GM12892 (cell line): ENCODE measurements at places on chromosomes 1 and 21.
A peak's percentile ranks its signal among the peaks of the same experiment; 100 is the strongest.

GRCh38 chr1:199129247-199129646, 490.4 kb downstream of the PTPRC start:
- no peak for DNase-seq

GRCh38 chr1:67973051-67973450, 77.4 kb downstream of the DIRAS3 start:
- no peak for DNase-seq

- DNase-seq = no peak
These were observed 19.7 kb upstream of the SELE start for GRCh38 chr1:169753549-169753948.

GRCh38 chr1:67673468-67674201, 11.4 kb upstream of the GADD45A start:
- no peak for DNase-seq

GRCh38 chr1:193473932-193474331, 287.5 kb upstream of the B3GALT2 start:
- DNase-seq = no peak

- DNase-seq = peak; percentile 36
These were observed 7.7 kb downstream of the ENSA start for GRCh38 chr1:150621497-150622302.

- no peak for DNase-seq
These were observed 15.2 kb downstream of the EXTL2 start for GRCh38 chr1:100879422-100879821.

- no peak for DNase-seq
These were observed at the start of gene AJAP1 for GRCh38 chr1:4653796-4654725. Gene AJAP1 (plus strand): TSS chr1:4654609. CDS start chr1:4655426, 817 bp downstream.

DNA sequence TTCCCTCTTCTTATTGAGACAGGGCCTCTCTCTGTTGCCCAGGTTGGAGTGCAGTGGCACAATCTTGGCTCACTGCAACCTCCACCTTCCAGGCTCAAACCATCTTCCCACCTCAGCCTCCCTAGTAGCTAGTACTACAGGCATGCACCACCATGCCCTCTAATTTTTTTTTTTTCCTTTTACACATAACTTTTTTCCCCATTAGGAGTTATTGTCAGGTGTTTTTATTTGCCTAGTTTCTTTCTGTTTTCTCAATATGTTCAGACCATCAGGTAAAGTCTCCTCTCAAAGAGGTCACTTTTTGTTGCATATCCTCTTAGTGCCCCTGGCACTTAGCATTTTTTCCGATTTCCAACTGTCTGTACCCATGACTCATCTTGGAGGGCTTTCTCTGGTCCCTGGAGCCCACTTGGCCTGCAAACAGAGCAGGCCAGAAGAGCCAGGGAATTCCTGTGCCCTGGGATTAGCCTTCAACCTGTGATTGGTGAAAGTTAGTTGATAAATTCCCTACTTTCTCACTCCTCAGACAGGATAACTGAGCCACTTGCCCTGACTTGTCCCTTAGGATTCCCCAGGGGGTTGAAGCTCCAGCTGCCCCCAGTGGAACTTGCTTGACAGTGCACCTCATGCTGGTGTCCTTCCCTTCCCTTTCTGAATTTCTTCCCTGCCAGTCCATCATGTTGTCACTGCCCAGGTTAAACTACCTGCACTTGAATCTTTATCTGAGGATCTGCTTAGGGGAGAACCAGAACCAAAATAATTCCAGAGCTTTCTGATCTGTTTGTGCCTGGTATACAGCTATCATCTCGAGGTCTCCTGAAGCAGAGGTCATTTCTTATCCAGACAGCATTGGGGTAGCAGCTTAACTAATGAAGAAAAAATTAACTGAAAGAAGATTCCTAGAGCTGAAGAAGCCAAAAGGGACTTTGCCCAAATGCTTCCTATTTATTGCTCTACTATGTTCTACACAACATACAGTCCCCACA, 2.4 kb downstream of the NTPCR start:
- DNase-seq = no peak

- no peak for DNase-seq
These were observed 40.4 kb downstream of the PHC2 start for GRCh38 chr1:33390542-33390941.

- no peak for DNase-seq
These were observed 2.9 kb downstream of the MXRA8 start for GRCh38 chr1:1355416-1355815.

GRCh38 chr1:177960939-177961622, 8.8 kb downstream of the SEC16B start:
- no peak for DNase-seq

GRCh38 chr1:109527098-109527811, 12.4 kb upstream of the GPR61 start:
- DNase-seq = no peak

DNA sequence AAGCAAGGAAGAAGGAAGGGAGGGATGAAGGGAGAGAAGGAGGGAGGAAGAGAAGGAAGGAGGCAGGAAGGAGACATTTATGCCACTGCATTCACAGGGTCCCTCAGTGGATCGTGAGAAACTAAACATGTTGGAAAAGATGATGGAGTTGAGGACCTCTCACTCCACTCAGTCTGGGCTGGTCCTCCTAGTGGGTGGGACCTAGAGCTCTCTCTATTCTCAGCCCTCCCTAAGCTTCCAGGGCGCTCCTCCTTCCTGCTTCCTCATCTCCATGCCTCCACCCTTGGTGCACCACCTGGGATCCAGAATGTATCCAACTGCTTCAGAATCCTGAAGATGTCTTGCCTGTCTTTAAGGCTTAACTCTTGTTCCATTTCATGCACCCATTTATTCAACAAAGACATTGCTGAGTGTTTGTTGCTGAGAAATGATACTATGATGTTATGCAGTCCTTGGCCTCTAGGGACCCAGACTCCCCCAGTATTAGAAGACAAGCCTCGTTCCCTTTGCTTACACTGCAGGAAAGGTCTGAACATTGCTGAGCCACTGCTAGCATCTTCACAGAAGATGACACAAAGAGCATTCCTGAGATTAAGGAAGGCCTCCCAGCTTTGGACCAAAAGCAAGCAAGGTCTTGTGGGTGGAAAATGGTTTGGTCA, 88.5 kb downstream of the BEND5 start:
- DNase-seq = no peak

DNA sequence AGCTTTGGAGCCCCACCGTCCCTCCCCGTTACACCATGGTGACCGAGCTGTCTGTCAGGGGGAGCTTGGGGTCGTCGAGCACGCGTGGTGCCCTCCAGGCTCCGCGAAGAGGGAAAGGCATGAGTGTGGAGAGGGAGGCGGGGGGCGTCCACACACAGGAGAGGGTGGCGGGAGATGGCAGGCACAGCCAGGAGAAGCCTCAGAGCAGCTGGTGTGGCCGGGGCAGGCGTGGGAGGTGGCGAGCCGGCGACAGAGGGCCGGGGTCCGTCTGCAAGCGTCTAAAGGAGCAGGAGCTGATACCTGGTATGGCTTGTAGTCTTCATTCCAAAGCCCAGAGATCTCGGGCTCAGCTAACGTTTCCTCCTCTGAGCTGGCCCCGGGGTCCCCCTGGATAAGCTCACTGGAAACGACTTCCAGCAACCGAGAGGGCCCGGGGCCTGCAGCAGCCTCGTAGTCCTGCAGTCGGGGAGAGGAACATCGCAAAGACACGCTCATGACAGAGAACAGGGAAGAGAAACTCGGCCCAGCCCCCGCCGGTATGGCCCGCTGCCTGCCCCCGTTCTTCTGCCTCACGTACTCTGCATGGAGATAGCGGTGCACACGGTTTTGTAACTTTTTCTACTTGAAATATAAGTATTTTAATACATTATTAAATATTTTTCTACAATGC, 37.4 kb downstream of the CFAP74 start:
- no peak for DNase-seq

- no peak for DNase-seq
These were observed 8.1 kb downstream of the PAQR7 start for GRCh38 chr1:25867210-25867991.

- no peak for DNase-seq
These were observed 344.0 kb upstream of the USP24 start for GRCh38 chr1:55559161-55559611.

- no peak for DNase-seq
These were observed at the start of gene CD53 for GRCh38 chr1:110872745-110873720. Gene CD53 (plus strand): TSS chr1:110873148. CDS start chr1:110891409, 18,261 bp downstream.

- DNase-seq = no peak
These were observed 140.6 kb downstream of the RUNX1 start for GRCh38 chr21:34908419-34909055.

- no peak for DNase-seq
These were observed 21.6 kb downstream of the RAB3GAP2 start for GRCh38 chr1:220250681-220251080.

GRCh38 chr1:31371121-31371959, 1.5 kb downstream of the FABP3 start:
- no peak for DNase-seq

DNA sequence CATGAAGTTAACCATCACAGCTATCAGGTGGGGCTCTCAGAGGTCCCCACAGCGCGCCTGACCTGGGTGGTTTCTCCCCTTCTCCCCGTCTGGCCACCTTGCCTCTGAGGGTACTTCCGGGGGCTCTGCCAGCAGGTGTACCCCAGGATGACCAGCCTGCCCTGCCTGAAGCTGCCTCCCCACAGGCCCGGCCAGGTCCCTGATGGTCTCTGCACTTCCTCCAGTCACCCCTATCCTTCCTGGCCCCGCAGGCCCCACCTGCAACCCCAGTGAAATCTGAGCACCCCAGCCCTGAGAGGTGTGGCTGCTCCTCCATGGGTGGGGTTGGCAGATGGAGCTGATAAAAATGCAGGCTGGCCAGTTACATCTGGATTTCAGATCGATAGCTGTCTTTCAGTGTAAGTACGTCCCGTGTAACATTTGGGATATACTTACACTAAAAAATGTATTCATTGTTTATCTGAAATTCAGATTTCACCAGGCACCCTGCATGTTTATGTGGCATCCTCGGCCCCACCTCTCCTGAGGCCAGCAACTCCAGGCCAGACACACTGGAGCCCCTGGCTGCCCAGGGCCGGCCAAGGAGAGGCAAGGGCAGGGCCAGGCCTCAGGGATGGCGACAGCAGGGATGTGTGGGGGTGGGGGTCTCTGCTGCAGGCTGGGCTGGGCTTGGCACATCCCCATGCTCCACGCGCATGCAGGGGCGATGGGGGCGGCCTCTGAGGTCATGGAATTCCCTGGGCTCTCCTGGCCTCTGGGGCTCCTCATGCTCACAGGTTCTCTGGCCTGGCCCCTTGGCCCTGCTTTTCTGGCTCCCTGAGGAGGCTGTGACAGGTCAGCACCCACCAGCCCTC, 25.1 kb downstream of the LRRC3 start:
- no peak for DNase-seq

DNA sequence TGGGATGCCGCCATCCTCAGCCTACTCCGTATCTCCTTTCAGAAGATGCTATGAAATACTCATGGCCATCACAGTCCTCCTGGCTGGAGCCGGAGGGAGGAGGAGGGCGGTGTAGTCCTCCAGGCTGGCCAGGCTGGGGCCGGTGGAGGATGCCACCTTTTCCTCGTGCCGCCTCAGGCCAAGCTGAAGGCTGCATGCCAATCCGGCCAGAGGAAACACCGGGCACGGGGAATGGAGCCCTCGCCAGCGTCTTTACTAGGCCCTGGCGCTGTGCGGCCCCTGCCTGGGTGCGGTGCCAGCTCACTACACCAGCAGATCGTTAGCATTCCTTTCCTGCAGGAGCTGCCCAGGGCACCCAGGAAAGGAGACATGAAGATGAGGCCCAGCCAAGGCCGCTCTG, 70.1 kb downstream of the CASZ1 start:
- DNase-seq = no peak

- no peak for DNase-seq
These were observed 245.0 kb upstream of the B3GALT2 start for GRCh38 chr1:193431265-193431977.

DNA sequence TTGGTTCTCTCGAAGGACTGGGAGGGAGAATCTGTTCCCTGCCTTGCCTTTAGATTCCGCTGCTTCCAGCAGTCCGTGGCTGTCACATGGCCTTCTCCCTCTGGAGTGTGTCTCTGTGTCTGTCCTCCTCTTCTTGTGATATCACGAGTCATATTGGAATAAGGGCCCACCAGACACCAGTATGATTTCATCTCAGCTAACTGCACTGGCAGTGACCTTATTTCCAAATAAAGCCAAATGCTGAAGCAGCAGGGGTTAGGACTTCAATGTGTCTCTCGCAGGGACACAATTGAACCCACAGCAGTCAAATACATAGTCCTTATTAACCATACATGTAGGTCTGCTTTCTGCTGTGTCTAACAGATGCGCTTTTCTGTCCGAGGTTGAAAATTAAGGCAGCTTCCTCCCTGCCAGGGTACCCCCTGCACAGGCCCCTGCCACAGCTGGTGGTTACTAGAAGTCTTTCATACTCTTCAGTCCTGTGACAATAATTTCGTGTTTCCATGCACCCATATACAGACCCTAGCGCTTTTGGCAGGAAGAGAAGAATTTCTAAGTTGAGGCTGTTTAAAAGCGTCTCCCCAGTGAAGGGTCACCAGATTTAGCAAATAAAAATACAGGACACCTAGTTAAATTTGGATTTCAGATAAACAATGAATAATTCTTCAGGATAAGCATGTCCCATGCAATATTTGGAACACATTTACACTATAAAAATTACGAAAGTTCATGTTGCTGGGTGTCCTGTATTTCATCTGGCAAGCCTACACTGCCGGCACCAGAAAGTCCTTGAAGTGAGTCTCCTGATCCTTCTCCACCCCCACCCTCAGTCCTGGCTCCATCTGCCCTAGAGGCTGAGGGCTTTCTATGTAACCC, 182.1 kb downstream of the ETS2 start:
- DNase-seq = no peak

- no peak for DNase-seq
These were observed 8.8 kb upstream of the CAMK2N1 start for GRCh38 chr1:20494609-20495311.

- no peak for DNase-seq
These were observed 404.7 kb downstream of the RRAGC start for GRCh38 chr1:38454749-38455441.

DNA sequence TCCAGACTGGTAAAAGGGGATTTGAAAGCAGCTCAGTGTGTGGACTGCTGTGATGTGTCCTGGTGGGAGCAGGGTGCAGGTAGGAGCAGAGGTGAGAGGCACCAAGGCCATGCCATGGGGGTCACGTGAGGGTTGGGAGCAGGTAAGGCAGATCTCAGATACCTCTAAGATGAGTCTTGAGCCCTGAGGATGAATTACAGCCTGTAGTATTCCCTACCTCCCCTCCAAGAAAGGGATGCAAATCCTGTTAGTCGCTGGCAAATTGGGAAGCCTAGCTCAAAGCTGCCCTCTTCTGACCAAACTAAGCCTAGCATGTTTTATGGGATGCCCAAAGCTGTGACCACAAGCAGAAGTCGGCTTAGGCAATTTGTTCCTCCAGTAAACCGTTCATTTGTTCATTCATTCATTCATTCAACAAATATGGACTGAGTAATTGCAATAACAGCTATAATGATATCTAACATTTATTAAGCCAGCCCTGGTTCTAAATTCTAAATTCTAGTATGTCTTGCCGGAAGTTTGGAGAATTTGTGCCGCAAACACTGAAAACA, 3.9 kb upstream of the NUAK2 start:
- DNase-seq = no peak

- DNase-seq = no peak
These were observed 366.6 kb upstream of the NCAM2 start for GRCh38 chr21:20631633-20632032.

- no peak for DNase-seq
These were observed 2.6 kb downstream of the FNDC5 start for GRCh38 chr1:32868085-32868484.
